Activated CD4-positive, alpha-beta T cell treated with anti-CD3 and anti-CD28 coated beads for 1 hour (primary cell): ENCODE measurements at places on chromosomes 2 and 18.

- DNase-seq = no peak
Measured at GRCh38 chr2:178194600-178195389, 483 bp downstream of the OSBPL6 start.

DNA sequence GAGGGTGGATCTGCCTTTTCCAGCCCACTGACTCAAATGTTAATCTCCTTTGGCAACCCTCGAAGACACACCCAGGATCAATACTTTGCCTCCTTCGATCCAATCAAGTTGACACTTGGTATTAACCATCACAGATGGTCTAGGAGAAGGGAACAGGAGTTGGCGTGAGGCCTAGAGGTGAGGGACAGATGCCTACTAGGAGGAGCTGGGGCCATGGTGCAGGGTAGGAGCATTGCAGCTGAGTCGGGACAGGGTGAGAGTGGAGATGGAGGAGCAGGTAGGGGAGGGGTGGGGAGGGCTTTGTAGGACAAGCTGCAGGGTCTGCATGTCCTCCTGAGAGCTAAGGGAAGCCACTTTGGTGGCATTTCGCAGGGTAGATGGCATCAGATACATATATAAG is 140.0 kb downstream of the VAPA start:
- no peak for DNase-seq

DNA sequence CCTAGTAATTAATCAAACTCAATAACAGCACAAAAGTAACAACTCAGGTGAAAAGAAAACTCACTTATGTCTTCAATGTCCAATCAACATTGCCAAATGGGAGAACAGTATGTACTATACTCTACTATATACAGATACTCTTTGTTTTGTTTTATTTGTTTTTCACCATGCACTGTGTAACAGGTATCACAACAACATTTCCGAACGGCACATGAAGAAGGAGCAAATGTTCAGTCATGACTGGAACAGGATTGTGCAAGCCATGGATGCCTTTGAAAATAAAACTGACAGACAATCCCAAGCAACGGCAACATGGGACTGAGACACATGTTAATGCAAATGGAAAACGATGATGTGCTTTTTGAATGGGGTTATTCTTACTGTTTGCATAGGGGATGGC is 334.9 kb upstream of the THUMPD2 start:
- no peak for DNase-seq

GRCh38 chr2:205438241-205438640 is 244.1 kb upstream of the NRP2 start:
- no peak for DNase-seq

DNA sequence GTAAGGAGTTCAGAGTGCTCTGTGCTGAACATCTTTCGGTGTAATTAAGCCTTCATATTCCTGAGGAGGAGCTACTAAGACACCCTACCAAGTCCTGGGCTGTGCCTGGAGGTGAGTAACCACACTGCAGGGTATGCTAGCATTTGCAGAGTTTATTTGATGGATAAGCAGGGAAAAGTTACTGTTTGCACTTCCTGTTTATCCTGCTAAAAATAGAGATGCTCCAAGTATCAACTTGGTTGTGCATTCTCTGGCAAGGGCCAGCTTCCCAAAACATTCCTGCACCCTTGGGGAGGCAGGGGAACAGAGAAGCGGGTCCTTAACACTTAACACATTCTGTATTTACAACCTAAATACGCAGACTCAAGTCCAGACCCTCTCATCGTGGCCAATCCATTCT is 49.8 kb downstream of the PARD6G start:
- DNase-seq = no peak

GRCh38 chr2:961786-962185 is 11.1 kb downstream of the SNTG2 start:
- no peak for DNase-seq

- DNase-seq = no peak
Measured at GRCh38 chr18:79598633-79599175, 80.9 kb upstream of the CTDP1 start.

DNA sequence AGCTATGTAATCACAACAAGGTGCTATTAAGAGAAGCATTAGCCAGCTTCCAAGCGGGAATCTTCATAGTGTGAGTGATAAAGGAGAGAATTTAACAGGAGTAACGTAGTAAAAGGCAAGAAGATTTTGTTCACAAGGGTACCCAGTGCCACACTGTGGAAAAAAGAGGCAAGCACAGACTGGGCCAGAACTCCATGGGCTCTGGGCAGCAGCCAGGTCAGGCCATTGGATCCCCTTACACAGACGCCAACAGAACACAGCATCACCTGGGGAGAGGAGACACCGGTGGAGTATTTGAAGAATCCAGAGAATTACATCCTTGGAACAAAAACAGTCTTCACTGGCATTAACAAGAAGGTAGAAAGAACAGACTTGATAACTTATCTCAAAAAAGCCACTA is 21.2 kb downstream of the AMER3 start:
- DNase-seq = no peak

GRCh38 chr18:73980289-73980979 is 167.2 kb downstream of the FBXO15 start:
- no peak for DNase-seq

GRCh38 chr2:147829106-147829505 is 15.7 kb upstream of the ACVR2A start:
- no peak for DNase-seq

- DNase-seq = no peak
Measured at GRCh38 chr2:198408171-198408570, 603.8 kb downstream of the PLCL1 start.

GRCh38 chr2:19652811-19653210 is 249.0 kb downstream of the TTC32 start:
- DNase-seq = no peak

GRCh38 chr2:223855426-223855825 is 18.0 kb upstream of the AP1S3 start:
- DNase-seq = no peak

DNA sequence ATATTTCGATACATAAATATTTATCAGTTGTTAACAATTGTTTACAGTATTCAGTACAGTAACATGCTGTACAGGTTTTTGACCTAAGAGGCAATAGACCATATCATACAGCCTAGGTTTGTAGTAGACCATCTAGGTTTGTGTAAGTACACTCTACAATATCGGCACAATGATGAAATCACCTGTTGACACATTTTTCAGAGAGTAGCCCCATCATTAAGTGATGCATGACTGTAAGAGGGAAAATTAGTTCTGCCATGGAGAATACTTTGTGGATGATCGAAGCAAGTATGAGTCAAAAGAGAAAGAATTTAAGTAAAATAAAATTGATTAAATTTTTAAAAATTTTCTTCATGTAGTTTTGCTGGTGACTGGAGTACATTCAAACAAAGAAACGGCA is 32.6 kb downstream of the VIT start:
- no peak for DNase-seq
